ENCODE measurements at places on chromosomes 3 and 15.

DNA sequence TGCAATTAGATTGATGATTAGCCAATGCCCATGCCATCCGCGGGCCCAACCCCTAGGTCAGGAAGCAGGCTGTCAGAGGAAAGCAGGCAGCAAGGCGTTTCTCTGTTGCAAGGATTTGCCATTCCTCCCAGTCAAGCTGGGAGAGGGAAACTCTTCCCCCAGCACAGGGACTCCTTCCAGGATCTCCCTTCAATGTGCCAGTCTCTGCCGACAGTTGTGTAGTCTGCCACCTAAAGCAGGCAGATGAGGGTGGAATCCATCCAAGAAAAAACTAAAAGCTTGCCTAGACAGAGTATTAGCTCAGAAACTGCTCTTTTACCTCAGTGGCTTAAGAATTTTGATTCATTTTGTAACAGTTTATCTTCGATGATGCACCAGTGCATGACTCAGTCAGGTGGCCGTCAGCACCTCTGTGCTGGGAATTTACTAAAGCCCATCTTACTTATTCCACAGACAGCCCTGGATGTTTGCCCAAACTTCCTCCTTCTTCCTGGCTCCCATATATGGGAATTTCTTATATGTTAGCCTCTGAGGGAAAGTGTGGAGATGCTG is 501.5 kb upstream of the THBS1 start:
- no peak for DNase-seq

GRCh38 chr3:187027531-187028278 is 97.4 kb downstream of the ST6GAL1 start:
- DNase-seq = peak; percentile 57

DNA sequence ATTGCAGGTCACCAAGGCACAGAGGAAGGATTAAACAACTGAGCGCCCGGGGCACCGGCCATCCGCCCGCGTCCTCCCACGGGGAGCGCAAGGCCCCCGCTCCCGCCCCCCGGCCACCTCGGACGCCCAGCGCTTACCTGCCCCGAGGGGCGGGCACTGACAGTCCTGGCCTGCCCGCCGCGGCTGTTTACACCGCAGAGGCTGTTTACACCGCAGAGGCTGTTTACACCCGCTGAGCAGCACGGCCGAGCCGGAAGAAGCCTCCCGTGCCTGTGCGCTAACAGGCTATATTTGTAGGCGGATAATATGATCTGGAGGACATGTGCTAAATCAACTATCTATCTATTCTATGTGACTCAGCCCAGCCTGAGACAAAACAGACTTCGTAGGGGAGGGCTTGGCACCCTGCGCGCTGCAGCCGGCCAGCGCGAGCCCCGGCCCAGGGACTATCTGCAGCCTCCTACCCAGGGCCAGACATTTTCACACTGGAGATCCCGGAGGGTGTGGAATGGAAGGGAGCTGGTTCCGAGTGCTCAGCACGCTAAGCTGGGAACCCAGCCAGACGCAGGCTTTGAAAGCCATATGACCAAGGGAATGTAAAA is at the start of gene LRRC2:
Gene LRRC2 (minus strand): TSS at position 263 of the 602 bp plus-strand sequence. CDS start 14,711 bp downstream, outside the sequence.
- peak; percentile 21 for DNase-seq

DNA sequence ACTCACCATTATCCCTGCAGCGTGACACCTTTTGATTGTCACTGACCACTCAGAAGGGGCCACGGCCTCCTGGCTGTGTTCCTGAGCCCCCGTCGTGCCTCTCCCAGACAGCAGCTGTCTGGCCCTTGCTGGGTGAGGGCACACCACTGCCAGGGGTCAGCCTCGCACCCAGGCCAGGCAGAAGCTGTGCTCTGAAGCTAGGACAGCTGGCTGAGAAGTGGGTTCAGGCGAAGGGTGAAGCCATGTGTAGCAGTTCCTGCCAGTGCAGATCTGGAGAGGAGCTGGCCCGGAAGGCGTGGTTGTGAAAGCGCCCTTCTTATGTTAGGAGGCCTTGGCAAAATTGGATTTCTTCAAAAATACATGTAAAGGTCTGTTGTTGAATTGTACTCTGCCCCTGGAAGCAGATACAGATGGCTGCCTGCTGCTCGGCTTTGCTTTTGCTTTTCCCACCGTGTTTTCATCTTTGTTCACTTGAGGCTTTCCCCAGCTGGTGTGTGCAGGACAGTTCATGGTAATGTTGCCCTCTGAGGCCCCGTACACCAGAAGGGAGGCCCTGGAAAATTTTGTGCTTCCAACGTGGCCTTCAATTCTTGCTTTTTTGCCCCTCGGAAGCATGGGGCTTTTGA is 49.1 kb downstream of the KLHL25 start:
- no peak for DNase-seq

- no peak for DNase-seq
Measured at GRCh38 chr3:120470870-120471269, 20.1 kb upstream of the FSTL1 start.
